ENCODE measurements at places on chromosomes 12 and 14.
A peak's percentile ranks its signal among the peaks of the same experiment; 100 is the strongest.

DNA sequence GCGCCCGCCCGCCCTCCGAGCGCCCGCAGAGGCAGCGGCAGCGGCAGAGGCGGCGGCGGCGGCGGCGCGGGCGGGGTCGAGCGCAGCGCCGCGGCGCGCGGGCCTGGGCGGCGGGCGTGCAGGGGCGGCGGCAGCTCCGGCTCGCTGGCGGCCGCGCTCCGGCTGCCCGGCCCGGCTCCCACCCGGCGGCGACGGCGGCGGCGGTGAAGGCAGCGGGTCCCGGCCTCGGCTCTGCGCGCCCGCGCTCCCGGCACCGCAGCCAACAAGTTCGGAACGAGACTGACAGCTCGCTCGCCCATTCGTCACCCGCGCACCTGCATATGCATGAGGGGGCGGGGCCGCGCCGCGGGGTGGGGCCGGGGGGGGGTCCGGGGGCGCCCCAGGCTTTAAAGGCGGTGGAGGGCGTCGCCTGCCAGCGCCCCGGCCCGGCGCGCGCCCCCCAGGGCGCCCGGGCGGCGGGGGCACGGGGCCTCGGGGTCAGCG, at the start of gene JAG2:
JAG2 (minus strand) TSS at position 281 of the 483 bp plus-strand sequence. CDS start 356 bp downstream, outside the sequence.
- peak; percentile 34 for DNase-seq

GRCh38 chr14:72892103-72892878, 1.6 kb downstream of the DPF3 start:
- peak; percentile 8 for DNase-seq

GRCh38 chr12:48336564-48336963, 14.2 kb downstream of the ZNF641 start:
- DNase-seq = no peak

- DNase-seq = no peak
Observed at GRCh38 chr14:74649673-74650072, 37.6 kb upstream of the LTBP2 start.

GRCh38 chr12:51218607-51219161, 822 bp upstream of the POU6F1 start:
- DNase-seq = no peak

- DNase-seq = no peak
Observed at GRCh38 chr14:77238356-77238755, 32.6 kb downstream of the NGB start.

DNA sequence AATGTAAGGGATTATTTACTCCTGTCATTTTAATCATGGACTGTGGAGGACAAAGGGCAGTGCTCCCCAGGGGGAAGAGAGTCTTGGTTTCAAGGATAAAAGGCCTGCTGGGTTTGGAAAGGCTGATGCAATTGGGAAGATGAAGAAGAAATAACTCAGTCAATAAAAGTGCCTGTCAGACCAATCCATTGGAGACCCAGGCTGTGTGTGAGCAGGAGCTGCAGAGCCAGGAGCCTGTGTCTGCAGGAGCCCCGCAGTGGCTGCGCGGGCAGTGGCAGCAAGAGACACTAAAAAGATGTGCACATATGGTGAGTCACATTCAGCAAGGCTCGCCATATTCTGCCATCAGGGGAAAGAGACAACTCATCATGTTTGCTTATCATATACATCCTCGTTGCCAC, 90.4 kb downstream of the CRACR2A start:
- no peak for DNase-seq

DNA sequence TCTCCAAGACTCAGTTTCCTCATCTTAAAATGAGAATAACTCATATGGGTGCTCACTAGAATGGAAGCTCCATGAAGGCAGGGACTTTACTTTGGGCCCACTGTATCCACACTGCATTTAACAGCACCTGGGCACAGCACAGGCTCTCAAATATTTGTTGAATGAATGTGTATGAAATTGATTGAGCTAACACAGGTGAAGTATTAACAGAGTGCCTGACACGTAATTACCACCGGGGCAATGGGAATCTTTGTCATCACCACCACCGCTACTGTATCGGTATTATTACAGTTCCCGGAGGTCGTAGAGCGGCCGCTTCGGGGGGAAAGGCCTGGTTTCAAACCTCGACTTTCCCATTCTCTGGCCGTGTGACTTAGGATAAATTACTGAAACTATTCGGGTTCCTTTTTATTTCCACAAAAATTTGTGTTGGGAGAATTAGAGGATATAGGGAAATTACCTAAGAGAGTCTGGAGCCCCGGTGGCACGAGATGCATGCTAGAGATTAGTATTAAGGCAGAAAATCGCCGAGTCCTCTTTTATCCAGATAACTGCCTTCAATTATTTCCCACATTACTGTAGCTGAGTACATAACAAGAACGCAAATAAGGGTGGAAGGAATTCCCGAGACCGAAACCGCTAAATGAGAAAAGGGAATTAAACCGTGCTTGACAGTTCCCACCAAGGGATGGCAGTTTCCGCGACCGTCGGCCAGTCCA, 1.0 kb upstream of the RIC8B start:
- DNase-seq = no peak

DNA sequence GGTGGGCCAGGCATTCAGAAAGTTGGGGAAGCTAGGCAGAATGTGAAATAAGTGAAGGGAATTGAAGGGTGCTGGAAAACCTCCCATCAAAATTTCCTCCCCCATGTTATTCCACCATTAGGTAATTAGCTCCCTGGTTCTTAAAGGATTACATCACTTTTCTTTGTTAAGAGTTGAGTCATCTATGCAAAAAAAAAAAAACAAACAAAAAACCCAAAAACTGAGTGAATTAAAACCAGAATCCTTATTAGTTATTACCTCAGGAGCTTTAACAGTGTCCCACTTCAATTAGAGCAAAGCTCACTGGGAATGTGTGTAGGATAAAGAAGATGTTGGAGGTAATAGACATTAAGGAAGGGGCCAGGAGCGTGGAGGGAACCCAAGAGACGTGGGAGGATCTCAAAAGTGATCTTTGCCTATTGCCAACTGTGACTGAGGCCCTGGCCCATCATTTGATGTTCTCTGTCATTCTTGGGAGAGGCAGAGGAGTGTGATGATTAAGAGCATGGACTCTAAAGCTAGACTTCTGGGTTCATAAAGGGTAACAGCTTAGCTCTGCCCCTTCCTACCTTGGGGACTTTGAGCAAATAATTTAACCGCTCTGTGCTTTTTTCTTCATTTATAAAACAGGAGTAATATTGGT, 364.7 kb downstream of the APAF1 start:
- DNase-seq = no peak

GRCh38 chr12:3668479-3669165, 84.3 kb downstream of the CRACR2A start:
- DNase-seq = no peak

DNA sequence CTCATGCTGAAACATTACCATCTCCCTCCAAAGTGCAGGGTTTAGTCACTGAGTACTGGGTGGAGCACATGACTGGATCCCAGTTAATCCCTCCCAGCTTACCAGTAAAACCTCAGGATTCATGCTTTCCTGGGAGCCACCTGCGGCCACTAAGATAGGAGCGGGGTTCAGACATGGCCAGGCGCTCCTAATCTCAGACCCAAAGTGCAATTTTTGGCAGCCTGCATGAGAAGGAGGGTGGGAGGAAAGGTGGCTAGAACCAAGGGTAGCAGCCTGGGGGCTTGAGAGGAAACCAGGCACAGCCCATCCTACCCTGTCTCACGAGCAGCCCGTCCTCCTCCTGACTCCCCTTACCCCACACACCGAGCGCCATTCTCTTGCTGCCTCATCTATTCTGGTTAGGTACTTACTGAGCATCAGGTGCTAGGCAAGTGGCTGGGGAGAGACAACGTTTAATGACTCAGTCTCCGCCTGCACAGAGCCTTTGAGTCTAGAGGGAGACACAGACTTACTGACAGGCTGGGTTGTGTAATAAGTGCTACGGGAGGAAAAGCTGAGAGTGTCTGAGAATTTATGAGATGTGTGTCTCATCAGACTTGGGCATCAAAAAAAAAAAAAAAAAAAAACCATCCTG, 9.9 kb downstream of the GPRC5A start:
- no peak for DNase-seq

GRCh38 chr12:109531411-109531810, 41.9 kb downstream of the MMAB start:
- DNase-seq = no peak

- DNase-seq = no peak
Observed at GRCh38 chr14:21669284-21669683, 4.3 kb downstream of the OR4E1 start.

GRCh38 chr14:64409126-64409920, 21.2 kb downstream of the MTHFD1 start:
- no peak for DNase-seq

GRCh38 chr14:59251811-59252771, 63.6 kb downstream of the DAAM1 start:
- DNase-seq = no peak

- no peak for DNase-seq
Observed at GRCh38 chr14:31835049-31835448, 242.1 kb upstream of the ARHGAP5 start.

DNA sequence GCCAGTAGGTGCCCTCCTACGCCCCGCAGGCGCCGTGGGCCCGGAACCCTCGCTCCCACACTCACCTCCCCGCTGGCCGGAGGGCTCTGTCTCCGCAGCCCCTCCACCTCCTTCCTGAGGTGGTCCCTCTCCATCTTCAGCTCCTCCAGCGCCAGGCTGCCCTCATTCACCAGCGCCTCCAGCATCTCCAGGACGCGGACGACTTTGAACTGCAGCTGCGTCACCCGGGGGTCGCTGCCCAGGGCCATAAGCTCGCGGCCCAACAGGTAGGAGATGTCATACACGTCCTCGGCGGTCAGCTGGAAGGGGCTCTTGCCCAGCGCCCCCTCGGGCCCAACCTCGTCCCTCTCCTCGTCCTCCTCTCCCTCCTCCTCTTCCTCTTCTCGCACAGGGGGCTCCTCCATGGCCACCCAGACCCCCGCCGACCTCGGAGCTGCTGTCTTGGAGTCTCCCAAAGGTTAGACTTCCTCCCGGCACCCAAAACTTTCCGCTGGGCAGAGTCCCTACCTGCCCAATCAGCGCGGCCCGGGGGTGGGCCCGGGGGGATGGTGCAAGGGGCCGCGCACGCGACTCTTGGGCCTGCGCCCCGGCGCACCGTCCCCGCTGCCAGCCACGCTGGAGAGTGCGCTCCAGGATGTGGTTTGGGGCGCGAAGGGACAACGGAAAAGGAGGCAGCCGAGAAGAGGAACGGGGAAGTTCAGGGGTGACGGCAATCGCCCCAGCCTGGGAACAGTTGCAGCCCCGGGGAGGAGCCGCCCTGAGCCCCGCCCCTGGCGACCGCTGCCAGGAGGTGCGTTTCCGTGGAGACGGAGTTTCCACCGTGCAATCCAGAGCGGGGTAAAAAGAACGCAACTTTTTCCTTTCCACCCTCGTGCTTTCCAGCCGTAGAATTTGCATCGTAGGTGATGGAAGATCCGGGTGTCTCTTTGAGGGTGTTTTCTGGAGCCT, at the start of gene RILPL2:
RILPL2 (minus strand) TSS at position 668 of the 948 bp plus-strand sequence; CDS start at position 404, 264 bp downstream.
- peak; percentile 88 for DNase-seq

- no peak for DNase-seq
Observed at GRCh38 chr14:100140452-100141078, 18.9 kb downstream of the DEGS2 start.

DNA sequence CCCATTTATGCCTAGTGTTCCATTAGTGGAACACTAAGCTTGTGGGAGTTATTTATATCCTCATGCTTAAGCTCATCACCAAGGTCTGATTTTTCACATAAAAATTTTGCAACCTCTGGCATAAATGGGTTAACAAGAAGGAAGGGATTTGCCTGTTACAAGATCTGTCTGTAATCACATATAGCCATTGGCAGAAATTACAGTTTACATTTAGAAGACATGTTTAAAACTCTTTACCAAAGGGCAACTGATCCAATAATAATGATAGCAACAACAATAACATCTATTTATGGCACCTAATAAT, 422.9 kb downstream of the ZFP36L1 start:
- no peak for DNase-seq

GRCh38 chr12:18158774-18159557, 69.0 kb upstream of the RERGL start:
- no peak for DNase-seq

GRCh38 chr12:33614630-33615029, 175.0 kb upstream of the SYT10 start:
- no peak for DNase-seq

- DNase-seq = no peak
Observed at GRCh38 chr12:7096979-7097378, 4.7 kb upstream of the C1R start.

DNA sequence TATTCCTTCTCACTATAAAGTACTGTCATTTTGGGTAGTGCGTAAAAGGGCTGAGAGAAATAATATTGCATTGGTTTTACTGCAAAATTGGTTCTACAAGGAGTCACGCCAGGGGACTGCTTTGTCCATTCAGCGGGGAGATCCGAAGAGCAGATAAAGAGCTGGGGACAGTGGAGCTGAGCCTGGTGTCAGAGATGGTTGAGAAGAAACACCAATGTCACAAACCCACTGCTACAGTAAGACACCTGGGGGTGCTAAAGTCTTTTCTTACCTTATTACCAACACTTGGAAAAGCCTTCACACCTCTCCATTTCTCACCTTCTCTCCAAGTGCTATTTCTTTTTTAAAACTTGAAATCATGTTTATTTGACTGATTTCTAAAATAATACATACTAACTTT, 14.1 kb downstream of the IL31 start:
- no peak for DNase-seq

GRCh38 chr12:117187421-117187820, 2.8 kb downstream of the FBXO21 start:
- no peak for DNase-seq

- DNase-seq = no peak
Observed at GRCh38 chr12:45695035-45695434, 34.5 kb upstream of the ARID2 start.

DNA sequence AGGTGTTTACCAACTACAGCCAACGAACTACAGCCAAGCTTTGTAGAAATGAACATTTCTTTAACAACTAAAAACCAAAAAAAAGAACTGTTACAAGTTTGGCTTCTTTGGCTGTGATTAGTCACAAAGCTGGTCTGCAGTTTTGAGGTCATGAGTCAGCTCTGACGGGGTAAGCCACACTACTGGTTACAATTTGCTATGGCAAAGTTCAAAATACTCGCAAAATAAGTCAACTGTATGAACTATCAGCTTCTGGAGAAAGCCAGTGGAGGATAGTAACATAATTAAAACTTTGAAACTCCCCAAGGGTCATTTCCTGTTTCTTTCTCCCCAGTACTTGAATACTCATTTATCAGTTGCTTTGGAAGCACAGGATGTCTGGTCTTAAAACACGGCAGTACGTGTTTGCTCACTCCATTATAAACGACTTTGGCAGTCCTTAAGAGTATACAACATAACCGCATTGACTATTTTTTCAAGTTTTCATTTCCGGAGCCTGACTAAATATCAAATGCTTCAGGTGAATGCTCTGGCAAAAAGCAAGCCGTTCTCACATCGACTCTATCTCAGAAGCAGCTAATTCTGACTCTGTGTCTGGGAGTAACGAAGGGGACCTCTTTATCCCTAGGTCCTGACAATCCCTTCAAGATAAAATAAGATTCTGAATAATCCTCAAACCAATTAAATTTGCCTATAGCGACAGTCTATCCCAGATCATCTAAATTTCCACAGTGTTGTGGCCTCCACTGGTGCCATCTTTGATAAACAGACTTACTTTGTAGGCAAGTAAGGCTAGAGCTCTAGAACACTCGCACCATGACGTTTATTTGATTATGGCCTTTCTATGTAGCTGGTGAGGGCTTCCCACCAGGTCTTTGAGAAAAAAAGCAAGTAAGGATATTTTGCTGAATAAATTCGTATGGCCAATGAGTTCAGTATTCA, 10.6 kb downstream of the PHLDA1 start:
- DNase-seq = no peak

- DNase-seq = no peak
Observed at GRCh38 chr12:19946550-19946949, 421.8 kb upstream of the PDE3A start.

Measured in stimulated activated naive CD4-positive, alpha-beta T cell (primary cell).